Suprapubic skin (tissue), 4 donors: ENCODE measurements at places on chromosomes 1 and 21. TPM values are rescaled to one million over a fixed set of nuclear protein-coding genes. Genes with fewer than 3 reads are reported as not detected.
A peak's percentile ranks its signal among the peaks of the same experiment; 100 is the strongest.

DNA sequence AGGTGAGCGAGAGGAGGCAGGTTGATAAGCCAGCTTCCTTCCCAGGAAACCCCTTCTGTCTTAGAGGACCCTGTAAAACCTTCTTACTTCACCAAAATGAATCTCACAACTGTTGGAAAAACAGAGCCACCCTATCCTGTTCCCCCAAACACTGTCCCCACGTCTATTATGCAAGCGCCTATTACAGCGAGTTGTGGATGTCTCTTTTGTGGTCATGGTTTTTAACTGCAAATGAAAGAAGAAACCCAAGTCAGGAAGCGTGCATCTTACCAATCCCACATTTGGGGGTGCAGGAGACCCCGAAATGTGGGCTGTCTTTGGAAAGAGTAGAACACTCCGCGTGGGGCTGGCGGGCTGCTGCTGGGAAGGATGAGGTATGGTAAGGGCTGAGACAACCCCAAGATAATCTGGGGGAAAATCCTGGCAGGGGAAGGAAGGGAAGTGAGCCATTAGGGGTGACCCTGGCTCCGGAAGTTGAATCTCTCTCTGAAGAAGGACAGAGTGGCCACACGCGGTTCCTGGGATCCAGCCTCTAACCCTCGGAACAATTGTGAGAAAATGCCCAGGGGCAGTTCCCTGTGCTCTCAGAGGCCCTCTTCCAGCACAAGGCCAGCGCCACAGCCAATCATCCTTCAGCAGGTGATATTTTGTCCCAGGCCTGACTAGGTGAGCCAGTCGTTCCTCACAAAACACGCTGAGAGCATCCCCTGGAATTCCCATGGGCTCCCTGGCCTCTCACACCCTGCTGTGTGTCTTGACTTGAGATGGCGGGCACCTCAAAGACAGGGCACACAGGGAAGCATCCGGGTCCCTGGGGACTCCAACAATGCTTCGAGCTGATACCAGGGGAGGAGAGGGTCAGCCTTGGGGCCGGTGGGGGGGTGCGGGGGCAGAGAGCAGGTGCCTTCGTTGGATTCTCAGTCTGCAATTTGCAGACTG lies 168.5 kb upstream of the IRF2BP2 start:
- peak; percentile 85 for DNase-seq

DNA sequence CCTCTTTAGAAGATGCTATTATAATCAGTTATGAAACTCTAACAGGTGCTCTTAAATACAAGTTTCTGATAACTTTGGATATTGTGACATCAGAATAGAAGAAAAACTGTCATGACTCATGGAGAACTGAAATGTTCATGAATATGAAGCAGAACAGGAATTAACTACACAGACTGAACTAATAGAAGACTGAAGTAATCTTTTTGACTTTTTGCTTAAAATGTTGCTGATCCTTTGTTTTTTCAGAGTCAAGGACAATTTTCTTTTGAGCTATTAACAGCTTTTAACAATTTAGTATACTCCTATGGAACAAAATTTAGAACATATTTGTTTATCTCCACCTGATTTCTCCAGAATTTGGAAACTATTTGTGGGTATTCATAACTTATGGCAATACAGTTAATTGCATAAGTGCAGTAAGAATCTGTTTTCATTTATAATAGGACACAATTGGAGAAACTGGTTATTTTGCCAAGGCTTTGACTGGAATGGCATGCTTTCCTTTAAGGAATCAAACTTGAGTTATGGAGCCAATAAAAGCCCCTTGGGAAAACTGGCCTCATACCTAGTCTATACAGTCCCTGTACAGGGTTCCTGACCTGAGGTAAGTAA lies 18.7 kb upstream of the PLA2G5 start:
- DNase-seq = no peak

GRCh38 chr1:225881081-225881958 lies 860 bp downstream of the TMEM63A start:
- DNase-seq = no peak

The CRYBG2 gene
- 76.7 TPM for total RNA-seq
